ENCODE measurements at places on chromosomes 1 and 21.

DNA sequence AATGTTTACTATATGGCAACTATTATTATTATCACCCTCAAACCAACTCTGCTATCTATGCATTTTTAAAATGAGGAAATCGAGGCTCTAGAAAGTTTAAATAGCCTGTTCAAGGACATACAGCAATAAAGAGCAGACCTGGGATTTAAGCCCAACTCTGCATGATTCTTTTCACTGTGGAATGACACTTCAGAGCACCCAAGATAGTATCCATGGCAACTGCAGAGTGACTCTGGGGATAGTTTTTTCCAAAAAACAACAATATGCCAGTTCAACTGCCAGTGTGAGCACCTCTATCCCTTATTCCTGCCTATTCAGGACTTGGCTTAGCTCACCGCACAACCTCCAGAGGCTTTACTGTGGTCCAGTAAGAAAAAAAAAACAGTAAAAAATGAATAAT lies 293.9 kb downstream of the BRINP2 start:
- no peak for DNase-seq

DNA sequence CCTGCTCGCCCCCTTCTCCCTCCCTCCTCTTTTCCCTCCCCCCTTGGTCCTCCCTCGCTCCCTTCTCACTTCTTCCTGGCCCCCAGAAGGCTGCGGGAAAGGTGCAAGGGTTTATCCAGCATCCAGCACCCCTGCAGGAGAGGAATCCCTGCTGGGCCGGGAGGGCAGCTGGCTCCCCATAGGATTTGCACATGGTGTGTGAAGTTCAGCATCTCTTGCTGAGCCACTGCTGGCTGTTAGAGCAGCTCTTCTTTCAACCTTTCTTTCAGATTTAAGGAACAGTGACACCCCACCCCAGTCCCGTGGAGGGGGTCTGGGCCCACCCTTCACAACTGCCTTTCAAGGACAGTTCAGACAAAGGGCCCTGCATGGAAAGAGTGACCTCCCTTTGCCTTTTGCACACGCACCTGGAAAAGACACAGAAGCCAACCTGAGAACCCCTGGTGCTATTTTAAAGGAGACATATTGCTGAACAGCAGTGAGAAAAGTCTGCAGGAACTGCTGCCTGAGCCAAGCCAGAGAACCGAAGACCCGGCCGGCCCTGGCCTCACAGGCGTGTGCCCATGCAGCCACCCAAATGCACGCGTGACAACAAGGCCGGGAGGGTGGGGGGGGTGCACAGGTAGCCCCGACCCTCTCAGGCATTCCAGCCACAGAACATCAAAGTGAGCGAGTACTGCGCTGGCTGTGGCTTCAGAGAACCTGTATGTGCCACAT lies 66.6 kb downstream of the SLC37A1 start:
- DNase-seq: no peak

DNA sequence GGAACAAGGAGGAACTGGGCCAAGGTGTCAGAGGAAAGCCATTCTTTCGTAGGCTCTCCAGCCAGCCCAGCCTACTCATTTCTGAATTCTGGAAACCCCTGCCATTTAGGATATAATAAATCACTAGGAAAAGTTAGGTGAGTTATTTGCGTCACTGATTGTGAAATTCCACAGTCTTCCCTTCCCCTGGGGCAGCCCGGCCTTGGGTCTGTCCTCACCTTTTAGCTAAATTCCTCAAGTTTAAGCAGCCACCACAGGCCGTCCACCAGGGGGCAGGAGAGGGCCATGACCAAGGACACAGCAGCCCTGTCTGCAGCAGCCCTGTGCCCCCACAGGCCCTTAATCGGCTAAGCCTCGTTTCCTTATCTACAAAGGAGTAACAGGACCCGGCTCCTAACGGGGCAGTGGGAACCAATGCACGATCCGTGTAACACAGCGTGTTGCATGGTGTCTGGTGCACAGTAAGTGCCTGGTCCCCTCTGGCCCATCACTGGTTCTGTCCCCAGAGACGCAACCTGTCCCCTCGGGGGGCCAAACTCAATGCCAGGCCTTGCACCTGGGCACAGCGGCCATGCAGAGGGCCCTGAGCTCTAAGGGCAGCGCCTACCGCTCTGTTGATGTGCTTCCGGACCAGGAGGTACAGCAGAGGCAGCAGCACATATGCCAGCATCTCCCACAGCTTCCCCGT lies 18.1 kb downstream of the GPR157 start:
- peak; percentile 87 for DNase-seq

DNA sequence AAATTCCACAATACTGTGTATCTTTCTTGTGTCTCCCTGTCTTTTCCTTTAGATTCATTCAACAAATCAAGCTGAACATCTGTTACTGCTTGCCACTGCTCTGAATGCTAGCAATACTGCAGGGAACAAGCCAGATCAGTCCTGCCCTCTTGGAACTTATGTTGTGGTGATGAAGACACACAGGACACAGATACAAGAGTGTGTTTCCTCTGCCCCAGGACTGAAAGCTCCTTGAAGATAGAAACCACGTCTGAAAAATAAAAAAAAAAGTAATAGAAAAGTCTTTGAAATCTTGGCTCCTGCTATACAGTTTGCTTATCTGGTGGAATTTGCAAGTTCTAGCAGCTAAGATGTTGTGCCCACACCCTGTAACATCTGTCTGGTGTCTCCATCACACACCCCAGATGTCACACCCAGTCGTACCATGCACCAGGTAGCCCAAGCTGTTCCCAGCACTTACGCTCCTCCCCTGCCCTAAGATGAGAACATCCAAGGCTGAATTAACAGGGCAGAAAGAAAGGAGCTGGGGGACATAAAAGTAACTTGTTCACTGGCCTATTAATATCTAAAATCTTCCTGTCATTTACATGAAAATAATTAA lies 80.2 kb upstream of the GALNT2 start:
- DNase-seq: no peak

GRCh38 chr1:26544126-26544525 lies 14.6 kb downstream of the RPS6KA1 start:
- no peak for DNase-seq

DNA sequence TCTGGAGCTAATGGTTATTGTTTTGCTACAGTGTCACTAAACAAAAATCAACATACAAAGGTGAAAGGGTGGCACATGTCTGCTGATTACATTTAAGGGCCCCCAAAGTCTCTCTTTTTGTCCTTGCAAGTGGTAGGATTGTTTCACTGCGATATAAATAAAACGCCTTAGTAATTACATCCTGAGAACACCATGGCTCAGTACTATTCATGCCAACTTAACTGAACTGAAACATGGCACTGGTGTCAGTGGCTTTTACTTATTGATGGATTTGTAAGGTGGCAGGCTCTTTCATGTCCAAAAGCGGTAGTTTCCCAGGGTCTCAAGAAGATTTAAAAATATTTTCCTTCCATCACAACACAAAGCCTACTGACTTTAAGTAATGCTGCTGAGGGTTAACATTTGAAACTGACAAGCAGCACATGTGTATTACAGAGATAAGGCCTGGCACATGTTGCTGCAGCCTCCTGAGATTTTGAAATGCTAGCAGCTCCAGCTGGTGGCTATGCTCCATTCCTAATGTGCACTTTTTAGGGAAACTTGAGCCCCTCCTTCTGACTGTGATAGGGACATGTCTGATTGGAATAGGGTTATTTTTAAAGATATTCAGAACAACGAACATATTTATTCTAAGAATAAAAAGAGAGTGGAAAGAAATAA lies 86.8 kb downstream of the ATP1B1 start:
- no peak for DNase-seq

GRCh38 chr1:53964109-53964508 lies 18.0 kb downstream of the LRRC42 start:
- no peak for DNase-seq

DNA sequence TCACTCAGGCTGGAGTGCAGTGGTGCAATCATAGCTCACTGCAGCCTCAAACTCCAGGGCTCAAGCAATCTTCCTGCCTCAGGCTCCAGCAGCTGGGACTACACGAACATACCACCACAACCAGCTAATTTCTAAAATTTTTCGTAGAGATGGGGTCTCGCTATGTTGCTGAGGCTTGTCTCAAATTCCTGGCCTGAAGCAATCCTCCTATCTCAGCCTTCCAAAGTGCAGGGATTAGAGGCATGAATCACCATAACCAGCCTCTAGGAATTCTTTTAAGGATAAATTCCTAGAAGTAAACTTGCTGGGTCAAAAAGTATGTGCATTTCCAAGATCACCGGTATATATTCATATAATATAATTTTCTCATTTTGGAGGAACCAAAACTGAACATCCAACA lies 17.6 kb upstream of the HUNK start:
- DNase-seq: no peak

- DNase-seq: no peak
These were observed 21.4 kb downstream of the TMPRSS15 start for GRCh38 chr21:18382141-18382540.

GRCh38 chr1:173208146-173208545 lies 1.0 kb upstream of the TNFSF4 start:
- DNase-seq: no peak

DNA sequence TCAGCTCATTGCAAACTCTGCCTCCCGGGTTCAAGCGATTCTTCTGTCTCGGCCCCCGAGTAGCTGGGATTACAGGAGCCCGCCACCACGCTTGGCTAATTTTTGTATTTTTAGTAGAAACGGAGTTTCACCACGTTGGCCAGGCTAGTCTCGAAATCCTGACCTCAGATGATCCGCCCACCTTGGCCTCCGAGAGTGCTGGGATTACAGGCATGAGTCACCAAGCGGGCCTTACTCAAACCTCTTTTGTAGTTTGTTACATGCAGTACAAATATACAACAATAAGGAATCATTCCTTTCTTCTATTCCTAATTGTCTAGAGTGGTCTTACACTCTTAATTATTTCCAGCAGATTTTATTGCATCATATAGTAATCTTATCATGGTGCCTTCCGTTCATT lies 16.6 kb downstream of the SPATA17 start:
- DNase-seq: no peak

- peak; percentile 68 for DNase-seq
These were observed 8.6 kb downstream of the E2F2 start for GRCh38 chr1:23522244-23522982.

DNA sequence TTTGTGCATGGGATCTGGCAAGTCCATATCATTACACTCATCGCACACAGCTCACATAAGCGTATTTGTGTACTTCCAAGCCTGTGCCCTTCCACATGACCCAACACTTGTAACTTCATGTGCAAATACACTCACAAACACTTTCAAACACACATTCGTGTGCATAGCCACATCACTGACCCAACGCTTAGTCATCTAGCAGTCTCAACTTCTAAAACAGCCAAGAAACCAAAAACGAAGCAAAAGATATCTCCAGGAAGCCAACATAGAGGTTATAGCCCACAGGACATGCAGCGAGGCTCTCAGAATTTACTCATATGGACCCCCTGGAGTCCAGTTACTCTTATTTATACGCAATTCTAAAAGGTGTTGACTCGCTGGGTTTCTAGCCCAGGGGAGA lies 10.9 kb upstream of the GOLT1A start:
- no peak for DNase-seq

DNA sequence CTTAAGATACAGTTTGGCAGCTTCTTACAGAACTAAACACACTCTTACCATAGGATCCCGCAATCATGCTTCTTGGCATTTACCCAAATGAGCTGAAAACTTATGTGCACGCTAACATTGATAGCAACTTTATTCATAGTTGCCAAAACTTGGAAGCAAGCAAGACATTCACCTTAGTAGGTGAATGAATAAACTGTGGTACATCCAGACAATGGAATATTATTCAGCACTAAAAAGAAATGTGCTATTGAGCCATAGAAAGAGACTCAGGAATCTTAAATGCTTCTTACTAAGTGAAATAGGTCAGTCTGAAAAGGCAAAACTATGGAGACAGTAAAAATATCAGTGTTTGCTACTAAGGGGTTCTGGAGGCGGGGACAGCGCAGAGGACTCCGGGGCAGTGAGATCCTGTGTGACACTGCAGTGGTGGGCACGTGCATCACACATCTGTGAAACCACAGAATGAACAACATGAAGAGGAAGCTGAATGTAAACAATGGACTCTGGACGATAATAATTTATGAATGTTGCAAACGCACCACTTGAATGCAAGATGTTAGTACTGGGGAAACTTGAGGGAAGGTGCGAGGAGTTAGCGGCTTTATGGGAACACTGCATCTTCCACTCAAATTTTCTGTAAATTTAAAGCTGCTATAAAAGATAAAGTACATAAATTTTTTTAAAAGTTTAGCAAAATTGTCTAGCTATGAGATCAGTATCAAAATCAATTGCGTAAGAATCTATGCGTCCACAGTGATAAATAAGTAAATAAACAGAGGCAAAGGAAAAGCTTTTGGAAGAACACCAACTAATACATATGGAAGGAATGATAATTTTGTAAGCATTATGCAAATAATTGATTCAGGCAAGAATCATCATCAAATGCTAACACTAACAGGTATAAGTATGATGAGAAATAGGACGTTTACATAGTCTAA lies 15.4 kb upstream of the SPATC1L start:
- no peak for DNase-seq

DNA sequence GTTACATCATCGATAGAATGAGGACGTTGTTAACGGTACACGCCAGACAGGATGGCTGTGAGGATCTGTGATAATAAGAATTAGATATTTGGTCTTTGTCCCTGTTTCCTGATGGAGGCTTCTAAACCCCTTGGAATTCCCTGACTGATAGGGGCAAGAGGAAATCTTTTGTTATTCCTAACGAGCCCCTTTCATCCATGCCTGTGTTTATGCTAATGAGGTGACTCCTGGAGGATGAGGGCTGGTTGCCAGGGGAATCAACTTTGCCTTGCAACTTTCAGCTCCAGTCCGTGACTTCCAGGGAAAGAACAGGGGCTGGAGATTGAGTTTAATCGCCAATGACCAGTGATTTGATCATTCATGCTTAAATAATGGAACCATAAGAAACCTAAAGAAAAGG lies 39.3 kb upstream of the NLRP3 start:
- DNase-seq: no peak

DNA sequence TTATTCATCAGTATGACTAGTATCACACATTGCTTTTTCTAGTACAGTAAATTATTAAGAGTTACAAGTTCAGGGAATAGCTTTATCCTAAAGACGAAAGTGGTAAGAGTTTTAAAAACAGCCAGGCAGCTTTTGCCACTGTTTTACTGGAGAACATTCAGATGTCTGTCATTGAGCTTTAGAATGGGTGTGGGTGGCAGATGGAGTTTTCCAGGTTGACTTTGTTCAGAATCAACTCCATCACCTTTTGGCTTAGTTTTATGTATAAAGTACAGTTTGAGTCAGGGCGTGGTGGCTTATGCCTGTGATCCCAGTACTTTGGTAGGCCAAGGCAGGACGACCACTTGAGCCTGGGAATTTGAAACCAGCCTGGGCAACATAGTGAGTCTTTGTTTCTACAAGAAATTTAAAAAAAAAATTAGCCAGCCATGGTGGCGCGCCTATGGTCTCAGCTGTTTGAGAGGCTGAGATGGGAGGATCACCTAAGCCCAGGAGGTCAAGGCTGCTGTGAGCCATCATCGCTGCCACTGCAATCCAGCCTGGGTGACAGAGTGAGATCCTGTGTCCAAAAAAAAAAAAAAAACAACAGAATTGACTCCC lies 29.9 kb upstream of the PLEKHM2 start:
- DNase-seq: no peak

- DNase-seq: no peak
These were observed 4.4 kb downstream of the CDC42SE1 start for GRCh38 chr1:151054971-151055547.
